Tibial artery (tissue), 4 donors: ENCODE measurements at places on chromosomes 6 and 20.
A peak's percentile ranks its signal among the peaks of the same experiment; 100 is the strongest.

DNA sequence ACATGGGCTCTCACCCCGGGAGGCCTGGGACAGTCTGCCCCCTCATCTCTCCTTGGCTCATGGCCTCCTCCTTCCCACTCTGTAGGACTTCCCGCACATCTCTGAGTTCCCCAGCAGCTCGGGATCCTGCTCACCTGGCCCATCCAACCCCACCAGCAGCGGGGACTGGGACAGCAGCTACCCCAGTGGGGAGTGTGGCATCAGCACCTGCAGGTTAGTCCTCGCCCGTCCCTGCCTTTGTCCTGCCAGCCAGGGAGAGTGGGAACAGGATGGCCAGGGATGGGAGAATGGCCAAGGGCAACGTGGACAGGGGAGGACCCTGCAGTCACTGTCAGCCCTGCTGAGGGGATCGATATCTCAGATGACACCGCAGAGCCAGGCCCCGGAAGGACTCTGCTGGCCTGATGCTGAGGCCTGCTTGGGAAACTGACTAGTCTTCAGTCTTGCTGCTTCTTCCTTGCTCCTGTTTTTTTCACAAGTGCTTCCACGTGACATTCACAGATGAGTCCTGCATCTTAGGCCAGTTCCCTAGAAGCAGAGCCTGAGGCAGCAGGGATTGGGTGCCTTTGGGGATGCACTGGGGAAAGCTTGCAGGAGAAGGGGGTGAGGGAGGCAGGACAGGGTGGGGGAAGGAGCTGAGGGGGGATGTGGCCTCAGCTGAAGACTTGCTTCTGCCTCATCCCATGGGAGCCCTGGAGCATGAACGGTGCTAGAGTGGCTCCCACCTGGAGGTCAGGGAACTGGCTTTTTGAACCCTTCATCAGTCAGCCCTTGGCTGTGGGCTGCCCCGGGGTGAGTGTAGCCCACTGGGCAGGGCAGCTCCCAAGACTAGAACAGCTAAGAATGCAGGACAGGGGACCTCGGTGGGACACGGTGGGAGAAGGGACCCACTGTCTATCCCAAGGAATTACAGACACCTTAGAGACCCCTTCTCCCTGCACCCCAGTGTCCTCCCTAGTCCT lies 120.1 kb downstream of the JPH2 start:
- H3K36me3 ChIP-seq, result no peaks in the 10 kb centered on the region
- peaks cover 13% of the 10 kb centered on the region for H3K27me3 ChIP-seq
- peak; percentile 47 for DNase-seq
- H3K4me3 ChIP-seq, result no peak overlapping the region
- no peak overlapping the region for H3K27ac ChIP-seq
- H3K4me1 ChIP-seq, result no peaks in the 10 kb centered on the region

DNA sequence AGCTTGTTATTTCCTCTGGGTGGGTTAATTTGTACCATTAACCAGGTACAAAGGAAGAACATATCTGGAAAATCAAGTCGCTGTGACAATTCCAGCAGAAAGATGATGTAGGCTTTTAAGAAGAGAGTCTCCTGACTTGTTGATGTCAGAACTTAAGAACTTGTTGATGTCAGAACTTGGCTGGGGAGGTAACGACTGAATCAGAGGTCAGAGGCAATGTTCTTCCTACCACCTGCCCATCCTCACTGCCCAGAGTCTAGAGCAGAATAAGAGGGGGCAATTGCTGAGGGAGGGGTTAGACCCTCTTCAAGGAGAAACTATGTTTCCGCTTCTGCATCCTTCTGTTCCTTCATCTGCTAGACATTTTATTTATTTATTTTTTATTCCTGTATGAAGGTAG lies 18.9 kb downstream of the MLIP start:
- no peak overlapping the region for H3K27ac ChIP-seq
- H3K4me3 ChIP-seq, result no peak overlapping the region
- no peaks in the 10 kb centered on the region for H3K27me3 ChIP-seq
- no peaks in the 10 kb centered on the region for H3K4me1 ChIP-seq
- no peaks in the 10 kb centered on the region for H3K36me3 ChIP-seq

GRCh38 chr20:2986466-2986865 lies 57.0 kb upstream of the GNRH2 start:
- no peak for DNase-seq
- no peaks in the 10 kb centered on the region for H3K4me1 ChIP-seq
- peaks cover 39% of the 10 kb centered on the region for H3K36me3 ChIP-seq
- no peak overlapping the region for H3K27ac ChIP-seq
- H3K27me3 ChIP-seq, result no peaks in the 10 kb centered on the region

DNA sequence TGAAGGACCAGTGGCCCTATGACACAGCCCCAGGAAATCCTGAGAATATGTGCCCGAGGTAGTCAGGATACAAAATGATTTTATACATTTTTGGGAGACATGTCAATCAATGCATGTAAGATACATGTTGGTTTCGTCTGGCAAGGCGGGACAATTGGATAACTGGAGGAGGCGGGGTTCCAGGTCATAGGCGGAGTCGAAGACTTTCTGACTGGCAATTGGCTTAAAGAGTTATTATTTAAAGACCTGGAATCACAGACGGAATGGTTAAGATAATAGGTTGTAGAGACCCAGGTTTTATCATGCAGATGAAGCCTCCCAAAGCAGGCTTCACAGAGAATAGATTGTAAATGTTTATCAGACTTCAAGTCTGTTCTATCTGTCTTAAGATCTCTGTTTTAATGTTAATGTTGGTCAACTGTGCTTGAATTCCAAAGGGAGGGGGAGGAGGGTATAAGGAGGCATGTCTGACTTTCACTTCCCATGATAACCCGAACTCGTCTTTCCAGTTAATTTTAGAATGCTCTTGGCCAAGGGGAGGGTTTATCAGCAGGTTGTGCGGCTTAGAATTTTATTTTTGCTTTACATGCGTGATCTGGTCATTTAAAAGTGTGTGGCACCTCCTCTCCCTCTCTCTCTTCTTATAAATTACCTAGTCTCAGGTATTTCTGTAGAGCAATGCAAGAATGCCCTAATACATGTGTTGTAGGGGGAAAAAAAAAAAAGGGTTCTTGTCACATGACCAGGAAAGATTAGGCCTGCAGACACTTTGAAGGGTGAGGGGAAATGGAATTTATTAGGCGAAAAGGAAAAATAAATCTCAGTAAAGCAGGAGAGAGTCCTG lies 230.7 kb downstream of the NFATC2 start:
- H3K27me3 ChIP-seq, result peaks cover 8% of the 10 kb centered on the region
- no peak overlapping the region for H3K27ac ChIP-seq
- no peaks in the 10 kb centered on the region for H3K36me3 ChIP-seq
- H3K4me1 ChIP-seq, result no peaks in the 10 kb centered on the region
- DNase-seq, result no peak

DNA sequence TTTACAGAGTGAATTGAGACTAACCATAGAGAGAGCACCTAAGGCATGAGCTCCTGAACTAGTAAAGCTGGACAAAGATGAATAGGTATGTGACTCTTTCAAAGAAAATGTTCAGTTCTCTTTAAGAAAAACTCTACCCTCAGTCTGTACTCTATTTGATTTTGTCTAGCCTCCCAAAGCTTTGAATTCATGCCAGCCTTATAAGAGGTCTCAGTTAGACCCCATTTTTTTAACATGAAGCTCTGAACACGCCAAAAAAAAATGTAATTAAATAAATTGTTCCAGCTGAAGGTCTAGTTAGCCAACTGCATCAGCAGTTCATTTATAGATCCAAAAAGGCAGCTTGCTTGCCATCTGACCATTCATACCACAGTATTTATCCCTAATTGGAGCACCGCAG lies 71.6 kb downstream of the COL9A1 start:
- no peak for DNase-seq
- H3K36me3 ChIP-seq, result no peaks in the 10 kb centered on the region
- H3K27me3 ChIP-seq, result no peaks in the 10 kb centered on the region
- H3K27ac ChIP-seq, result no peak overlapping the region

- H3K27ac ChIP-seq, result no peak overlapping the region
- no peak for DNase-seq
- H3K4me1 ChIP-seq, result no peaks in the 10 kb centered on the region
- no peaks in the 10 kb centered on the region for H3K27me3 ChIP-seq
These were observed 53.5 kb upstream of the ERVFRD-1 start for GRCh38 chr6:11164717-11165646.

- peak; percentile 39 for DNase-seq
- H3K4me1 ChIP-seq, result peaks cover 3% of the 10 kb centered on the region
- H3K27me3 ChIP-seq, result no peaks in the 10 kb centered on the region
- H3K27ac ChIP-seq, result no peak overlapping the region
- H3K4me3 ChIP-seq, result no peak overlapping the region
These were observed 23.5 kb downstream of the PLAGL2 start for GRCh38 chr20:32183947-32184635.

DNA sequence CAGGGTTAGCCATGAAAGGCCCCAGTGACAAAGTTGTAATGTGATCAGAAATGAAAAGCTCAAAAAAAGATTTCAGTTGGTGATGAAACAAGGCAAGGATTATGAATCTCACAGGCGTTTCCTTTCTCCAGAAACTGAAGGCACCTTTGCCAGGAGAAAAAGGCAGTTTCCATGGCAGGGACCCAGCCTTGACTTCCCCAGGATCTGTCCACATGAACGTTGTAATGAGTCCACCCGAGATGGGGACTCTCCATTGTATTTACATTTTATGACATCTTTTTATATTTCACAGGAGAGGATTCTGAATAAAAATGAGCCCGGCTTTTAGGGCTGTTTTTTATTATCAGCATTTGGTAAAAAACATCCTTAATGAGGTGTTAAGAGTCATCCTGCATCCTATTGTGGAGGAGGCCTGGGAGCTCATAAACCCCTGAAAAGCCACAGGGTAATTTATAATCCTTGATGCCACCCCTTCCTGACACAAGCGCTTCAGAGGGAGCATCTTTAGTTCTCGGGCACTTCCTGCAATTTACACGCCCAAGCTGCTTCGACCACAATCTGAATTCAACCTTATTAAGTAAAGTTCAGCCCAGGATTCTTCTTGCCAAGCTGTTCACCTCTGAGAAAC lies 74.1 kb upstream of the SALL4 start:
- H3K27ac ChIP-seq, result no peak overlapping the region
- no peaks in the 10 kb centered on the region for H3K4me1 ChIP-seq

DNA sequence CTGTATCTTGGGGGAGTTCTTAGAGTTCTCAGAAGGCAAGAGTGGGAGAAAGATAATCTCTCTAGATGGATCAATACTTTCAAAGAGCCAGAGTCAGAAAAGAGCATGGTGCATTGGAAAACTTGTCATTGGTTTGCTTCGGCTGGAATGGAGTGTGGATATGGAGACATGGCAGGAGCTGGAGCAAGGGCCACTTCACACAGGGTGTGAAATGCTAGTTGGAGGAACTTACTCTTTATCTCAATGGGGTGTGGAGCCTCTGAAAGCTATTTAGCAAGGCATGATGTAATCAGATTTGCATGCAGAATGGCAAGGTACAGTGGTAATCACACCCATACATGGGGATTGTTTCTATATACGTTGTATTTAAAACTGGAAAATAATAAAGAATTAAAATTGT lies 31.5 kb upstream of the PAQR8 start:
- no peak for DNase-seq
- H3K27me3 ChIP-seq, result no peaks in the 10 kb centered on the region
- no peak overlapping the region for H3K4me3 ChIP-seq
- no peaks in the 10 kb centered on the region for H3K4me1 ChIP-seq
- H3K27ac ChIP-seq, result no peak overlapping the region

DNA sequence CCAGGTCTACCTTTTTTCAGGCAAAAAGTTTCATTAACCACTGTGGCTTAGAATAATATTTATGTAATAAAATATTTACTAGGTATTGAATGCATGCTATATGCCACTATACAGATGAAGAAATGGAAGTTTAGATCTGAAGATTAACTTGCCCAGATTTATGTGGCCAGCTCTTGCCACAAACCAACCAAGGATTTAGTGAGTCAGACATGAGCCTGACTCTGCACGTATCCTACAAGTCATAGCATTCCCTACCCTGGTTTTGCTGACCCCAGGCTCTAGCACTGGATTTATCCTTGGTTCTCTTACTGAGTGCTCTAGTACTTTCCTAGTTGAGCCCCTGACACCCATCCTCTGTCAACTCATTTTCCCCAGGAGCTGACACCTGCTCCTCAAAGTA lies 75.4 kb downstream of the ANKEF1 start:
- H3K27ac ChIP-seq, result no peak overlapping the region
- H3K27me3 ChIP-seq, result no peaks in the 10 kb centered on the region
- no peak for DNase-seq
- H3K4me3 ChIP-seq, result no peak overlapping the region

GRCh38 chr6:106685833-106686232 lies 56.5 kb downstream of the QRSL1 start:
- no peak overlapping the region for H3K27ac ChIP-seq
- no peak overlapping the region for H3K4me3 ChIP-seq
- no peak for DNase-seq
- H3K27me3 ChIP-seq, result no peaks in the 10 kb centered on the region
- H3K4me1 ChIP-seq, result no peaks in the 10 kb centered on the region
- H3K36me3 ChIP-seq, result no peaks in the 10 kb centered on the region

DNA sequence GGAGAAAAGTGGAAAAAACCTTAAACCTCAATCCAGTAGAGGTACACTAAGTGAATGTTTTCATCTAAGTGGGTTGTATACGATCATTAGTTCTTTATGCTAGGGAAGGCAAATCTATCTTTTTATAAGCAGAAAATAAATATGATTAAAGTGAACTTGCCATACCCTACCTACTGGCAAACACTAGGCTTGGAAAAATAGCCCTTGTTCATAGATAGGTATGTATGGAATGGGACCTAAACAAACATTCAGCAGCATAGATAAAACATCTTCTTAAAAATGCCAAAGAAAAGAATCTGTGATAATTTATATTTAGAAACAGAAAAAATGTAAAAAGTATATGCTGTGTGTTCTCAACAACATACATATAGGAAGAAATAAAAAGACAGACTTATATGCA lies 18.8 kb downstream of the REV3L start:
- H3K27ac ChIP-seq, result no peak overlapping the region
- no peaks in the 10 kb centered on the region for H3K27me3 ChIP-seq
- peaks cover 2% of the 10 kb centered on the region for H3K4me1 ChIP-seq
- DNase-seq, result no peak

DNA sequence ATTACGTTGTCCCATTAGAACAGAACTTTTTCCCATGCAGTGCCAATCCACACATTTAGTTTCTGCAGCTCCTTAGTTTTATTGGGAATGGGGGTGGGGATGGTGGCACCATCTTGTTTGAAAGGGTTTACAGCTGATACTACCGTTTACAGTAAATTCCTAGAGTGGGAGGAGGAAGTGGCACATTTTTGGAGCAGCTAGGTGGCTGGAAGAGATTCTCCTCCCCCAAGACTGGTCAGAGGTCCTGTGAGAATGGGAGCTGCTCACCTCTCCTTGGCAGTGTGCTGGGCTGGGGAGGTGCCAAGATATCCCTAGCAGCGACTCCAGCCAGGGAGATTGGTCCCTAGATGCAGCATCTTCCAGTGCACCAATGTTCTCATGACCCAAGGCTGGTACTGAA lies 12.4 kb upstream of the CCN6 start:
- H3K36me3 ChIP-seq, result no peaks in the 10 kb centered on the region
- no peak overlapping the region for H3K27ac ChIP-seq
- no peaks in the 10 kb centered on the region for H3K27me3 ChIP-seq
- H3K4me1 ChIP-seq, result peaks cover 21% of the 10 kb centered on the region
- no peak overlapping the region for H3K4me3 ChIP-seq

DNA sequence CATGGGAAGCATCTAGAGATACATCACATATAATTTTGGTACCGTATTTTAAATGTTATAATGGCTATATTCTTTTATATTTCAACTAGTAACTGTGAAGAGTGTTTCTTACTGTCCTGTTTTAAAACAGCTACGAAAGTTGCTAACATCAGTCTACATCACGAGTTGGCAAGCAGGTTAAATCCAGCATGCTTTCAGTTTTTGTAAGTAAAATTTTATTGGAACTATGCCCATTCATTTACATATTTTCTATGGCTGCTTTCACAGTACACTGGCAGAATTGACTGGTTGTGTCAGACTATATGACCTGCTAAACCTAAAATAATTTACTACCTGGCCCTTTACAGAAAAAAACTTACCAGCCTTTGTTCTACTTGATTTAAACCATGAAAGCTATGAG lies 478.1 kb downstream of the PHF3 start:
- no peak for DNase-seq
- H3K27me3 ChIP-seq, result no peaks in the 10 kb centered on the region
- H3K27ac ChIP-seq, result no peak overlapping the region
- no peak overlapping the region for H3K4me3 ChIP-seq
- H3K36me3 ChIP-seq, result no peaks in the 10 kb centered on the region
